ENCODE measurements at places on chromosomes 2 and 18.

- no peak for DNase-seq
Measured at GRCh38 chr2:65388596-65389390, 43.6 kb downstream of the SPRED2 start.

- DNase-seq, result no peak
Measured at GRCh38 chr2:35978218-35978617, 377.4 kb upstream of the CRIM1 start.

GRCh38 chr2:21820271-21820670 lies 696.5 kb downstream of the TDRD15 start:
- no peak for DNase-seq

- no peak for DNase-seq
Measured at GRCh38 chr2:120262761-120263428, 10.2 kb downstream of the RALB start.

DNA sequence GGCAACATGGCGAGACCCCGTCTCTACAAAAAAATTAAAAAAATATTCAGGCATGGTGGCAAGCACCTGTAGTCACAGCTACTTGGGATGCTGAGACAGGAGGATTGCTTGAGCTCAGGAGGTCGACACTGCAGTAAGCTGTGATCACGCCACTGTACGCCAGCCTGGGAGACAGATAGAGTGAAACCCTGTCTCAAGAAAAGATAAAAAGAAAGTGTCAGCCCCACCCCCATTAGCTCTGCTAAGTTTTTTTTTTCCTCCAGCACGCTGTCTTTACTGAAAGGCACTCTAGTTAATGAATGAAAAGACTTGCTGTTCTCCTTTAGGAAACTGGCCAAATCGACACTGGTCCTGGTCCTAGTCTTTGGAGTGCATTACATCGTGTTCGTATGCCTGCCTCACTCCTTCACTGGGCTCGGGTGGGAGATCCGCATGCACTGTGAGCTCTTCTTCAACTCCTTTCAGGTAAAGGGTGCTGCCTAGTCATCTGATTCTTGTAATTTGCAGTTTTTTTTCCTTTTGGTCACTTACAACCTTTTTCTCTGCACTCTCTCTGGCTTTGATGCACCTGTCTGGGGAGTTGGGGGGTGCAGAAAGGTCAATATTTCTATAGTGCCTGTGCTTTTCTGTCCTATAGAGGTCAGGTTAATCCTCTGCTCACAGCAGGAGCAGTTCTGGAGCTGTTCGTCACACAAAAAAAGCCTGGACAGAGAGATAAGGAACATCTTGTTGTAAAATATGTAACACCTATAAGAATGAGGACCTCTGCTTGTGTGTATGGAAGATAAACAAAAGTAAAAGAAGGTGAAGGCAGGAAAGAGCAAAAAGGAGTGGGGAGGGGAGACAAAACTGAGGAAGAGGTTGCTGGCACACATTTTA lies 82.3 kb downstream of the PTH2R start:
- no peak for DNase-seq

- DNase-seq, result no peak
Measured at GRCh38 chr2:11506611-11506969, 27.3 kb upstream of the GREB1 start.

DNA sequence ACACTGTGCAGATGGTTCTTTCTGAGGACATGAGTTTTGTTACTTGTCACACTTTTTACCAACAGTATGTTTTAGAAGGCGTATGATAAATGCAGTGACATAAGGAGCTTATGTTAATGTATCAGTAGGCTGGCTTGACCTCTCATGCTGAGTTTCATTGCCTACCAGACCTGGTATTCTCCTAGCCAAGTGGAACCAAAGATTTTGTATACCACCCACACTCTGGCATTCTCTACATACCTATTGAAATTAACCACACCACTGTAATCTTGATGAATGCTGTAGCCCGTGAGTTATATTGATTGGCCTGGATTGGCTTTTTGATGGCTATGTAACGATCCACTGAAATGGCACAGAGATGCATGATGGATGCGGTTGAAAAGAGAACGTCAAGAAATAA lies 11.4 kb downstream of the HTR2B start:
- no peak for DNase-seq

DNA sequence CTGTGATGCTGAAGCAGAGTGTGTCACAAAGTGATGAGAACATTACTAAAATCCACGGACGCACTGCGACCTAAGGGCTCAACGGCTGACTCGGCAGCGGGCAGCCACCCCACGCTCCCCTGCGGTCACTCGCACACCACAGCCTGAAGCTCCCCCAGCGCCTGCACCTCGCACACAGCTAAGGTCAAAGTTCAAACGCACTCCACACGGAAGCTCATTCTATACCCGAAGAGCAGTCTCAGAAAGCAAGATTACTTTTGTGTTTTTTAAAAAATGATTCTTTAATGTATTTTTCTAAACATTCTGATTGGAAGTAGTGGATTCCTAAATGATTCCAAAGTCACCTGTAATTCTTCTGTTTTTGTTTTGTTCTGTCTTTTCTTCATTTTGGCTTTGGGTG lies 21.7 kb downstream of the ASPRV1 start:
- DNase-seq, result no peak

GRCh38 chr2:16218625-16219024 lies 278.3 kb downstream of the MYCN start:
- DNase-seq, result peak; percentile 60

DNA sequence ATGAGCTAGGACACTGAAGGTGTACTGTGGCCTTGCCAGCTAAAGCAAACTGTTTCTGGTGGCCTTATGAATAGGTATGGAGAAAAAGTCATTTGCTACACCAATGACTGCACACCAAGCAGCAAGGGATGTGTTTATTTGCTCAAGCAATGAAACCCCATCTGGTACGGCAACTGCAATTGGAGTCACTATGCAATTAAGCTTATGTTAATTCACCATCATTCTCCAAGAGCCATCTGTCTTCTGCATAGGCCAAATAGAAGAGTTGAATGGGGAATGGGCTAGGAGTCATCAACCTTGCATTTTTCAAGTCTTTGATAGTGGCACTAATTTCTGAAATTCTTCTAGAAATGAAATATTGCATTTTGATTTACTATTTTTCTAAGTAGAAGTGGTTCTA lies 372.0 kb downstream of the KCNJ3 start:
- no peak for DNase-seq

DNA sequence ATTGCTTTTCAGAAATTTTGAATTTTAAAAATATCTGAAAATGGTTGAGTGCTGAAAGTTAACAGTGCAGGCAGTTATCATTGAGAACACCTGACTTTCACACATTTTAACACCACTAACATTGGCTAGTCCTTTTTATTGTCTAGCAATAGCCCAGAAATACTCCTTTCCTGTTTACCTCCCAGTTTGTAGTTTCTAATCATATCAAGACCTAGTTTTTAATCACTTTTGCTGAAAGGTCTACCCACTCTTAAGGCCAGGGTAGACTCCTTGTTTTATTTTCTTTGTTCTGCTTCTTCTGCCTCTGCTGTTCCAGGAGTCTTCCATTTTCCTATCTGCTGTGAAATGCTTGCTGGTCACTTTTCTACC lies 72.1 kb downstream of the UBE2E3 start:
- no peak for DNase-seq

- DNase-seq, result peak; percentile 52
Measured at GRCh38 chr2:119174216-119174992, 15.9 kb upstream of the C1QL2 start.

GRCh38 chr2:39696838-39697237 lies 31.1 kb downstream of the TMEM178A start:
- no peak for DNase-seq

DNA sequence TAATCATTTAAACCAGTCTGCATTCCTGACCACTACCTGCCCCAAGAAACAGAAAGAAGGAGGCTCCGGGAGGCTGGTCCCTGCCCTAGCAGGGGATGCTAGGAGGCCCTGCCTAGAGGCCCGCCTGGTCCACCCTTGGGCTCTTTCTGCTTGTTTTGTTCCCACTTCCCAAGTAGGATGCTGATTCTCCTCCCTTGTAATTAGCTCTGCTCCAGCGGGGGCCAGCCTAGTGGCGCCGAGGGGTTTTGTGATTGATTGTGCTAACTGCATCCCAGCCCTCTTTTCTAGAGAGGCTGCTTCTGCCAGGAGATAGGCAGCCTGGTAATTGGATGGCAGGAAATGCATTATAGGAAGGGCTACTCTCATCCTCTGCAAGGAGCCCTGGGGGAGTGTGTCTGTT lies 220.0 kb downstream of the LOXHD1 start:
- no peak for DNase-seq

- no peak for DNase-seq
Measured at GRCh38 chr2:45713591-45713990, 62.1 kb downstream of the PRKCE start.

DNA sequence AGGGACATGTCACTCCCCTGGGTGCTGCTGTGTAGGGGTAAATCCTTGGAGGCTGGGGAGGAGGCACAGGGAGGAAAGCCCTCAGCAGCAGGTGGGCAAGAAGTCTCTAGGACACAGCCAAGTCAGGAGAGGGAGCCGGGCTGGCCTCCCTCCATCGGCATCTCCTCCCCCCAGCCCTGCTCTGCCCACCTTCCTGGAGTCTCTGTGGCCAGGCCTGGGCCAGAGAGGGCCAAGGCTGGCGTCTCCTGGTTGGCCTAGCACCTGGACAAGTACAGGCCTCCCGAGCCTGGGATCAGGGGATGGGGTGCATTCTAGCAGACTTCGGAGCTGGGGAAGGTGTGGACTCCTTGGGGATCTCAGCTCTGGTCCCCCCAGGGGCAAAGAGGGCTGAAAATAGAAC lies 1.8 kb downstream of the SPEG start:
- DNase-seq, result no peak

DNA sequence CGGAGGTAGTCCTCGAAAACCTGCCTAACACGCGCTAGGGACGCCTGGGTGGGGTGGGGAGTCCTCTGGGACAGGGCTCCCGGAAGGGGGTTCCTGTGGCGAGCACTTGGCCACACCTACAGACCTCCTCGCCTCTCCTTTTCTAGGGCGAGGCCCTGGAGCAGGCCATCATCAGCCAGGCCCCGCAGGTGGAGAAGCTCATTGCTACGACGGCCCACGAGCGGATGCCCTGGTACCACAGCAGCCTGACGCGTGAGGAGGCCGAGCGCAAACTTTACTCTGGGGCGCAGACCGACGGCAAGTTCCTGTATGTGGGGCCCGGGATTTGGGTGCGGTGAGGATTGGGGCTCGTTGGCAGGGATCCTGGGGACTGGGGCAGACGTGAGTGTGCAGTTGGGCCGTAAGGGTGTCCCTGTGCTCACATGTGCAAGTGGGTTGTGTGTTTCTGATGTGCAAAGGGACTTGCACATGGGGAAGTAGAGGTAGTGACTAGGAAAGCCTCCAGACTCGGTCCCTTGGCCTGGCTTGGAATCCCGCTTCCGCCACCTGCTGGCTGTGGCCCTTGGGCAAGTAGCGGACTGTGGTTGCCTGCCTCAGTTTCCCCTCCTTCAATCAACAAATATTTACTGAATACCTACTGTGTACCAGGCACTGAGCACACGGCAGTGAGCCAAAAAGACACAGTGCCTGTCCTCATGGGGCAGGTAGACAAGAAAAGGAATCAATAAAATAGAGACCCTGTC lies 11.7 kb downstream of the ZAP70 start:
- no peak for DNase-seq

DNA sequence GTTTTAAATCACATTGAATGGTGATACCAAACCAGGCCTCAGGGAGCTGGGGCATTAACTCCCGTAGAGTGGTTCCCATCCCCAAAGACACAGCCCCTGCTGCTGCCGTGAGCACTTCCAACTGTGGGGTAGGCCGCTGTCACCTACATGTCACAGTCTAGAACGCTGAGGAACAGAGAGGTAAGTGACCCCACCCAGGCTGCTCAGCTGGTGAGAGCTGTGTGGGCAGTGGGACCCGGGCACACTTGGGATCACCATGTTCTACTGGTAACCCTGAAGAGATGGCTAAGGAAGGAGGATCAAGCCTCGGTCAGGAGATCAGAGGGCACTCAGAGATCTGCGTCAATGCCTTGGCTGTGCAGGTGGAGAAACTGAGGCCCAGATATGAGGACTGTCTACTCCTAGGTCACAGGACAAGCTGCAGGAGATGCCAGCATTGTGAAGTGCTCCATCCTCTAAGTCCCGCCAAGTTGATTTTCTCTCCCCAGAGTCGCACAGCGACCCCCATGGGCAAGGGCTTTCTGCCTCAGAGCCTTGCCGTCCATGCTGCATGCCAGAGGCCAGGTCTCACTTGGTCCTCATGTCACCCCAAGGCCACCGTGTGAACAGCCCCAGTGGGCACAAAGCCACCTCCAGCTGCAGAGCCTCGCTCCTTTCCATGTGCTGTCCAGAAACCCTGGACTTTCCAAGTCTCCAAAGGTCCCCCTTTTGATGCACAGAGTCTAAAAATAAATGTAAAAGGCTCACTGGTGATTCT lies 144.2 kb upstream of the OTOS start:
- no peak for DNase-seq

DNA sequence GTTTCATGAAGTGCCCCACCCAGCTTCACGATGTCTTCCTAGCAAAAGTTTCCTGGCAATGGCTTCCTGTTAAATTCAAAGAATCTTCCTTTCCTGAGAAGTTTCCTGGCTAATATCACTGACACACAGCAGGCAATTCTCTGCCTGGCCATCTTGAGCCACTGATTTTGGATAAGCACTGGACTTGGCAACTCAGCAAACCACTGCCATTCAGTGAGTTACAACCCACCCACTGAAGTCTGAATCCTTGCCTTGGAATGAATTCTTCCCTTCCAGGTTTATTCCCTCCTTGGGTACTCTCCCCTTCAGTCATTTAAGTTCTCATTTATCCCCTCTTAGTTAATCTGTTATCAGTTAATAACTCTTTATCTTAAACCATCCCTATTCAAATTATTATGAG lies 426.0 kb downstream of the MBD2 start:
- DNase-seq, result no peak

DNA sequence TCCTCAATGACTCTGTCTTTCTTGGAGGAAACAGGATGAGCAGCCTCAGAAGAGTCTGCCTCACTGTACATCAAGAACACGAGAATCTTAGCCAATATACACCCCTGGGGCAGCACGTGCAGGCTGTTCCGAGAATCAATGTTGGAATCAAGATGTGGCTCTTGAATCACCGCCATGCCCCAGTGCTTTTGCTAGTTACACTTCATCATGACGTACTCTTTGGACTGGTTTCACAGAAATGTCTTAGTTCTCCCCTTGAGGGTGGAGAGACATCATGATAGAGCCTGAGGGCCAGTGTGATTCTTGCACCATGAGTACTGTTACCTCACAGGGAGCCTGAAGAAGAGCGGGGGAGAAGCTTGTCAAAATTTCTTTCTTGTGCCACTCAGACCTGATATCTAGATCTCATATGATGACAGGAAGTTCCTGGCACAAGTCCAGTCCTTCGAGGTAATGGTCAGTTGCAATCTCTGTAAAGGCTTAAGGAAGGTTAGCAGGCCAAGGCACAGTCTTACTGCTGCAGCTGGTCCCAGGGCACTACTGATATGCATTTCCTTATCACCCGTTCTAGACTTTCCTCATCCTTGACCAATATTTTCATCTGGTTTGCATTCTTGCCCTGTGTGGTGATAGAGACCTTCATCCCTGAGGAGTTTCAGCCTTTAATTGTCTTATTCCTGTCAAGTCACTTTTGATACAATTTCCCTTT lies 28.2 kb upstream of the STAT4 start:
- no peak for DNase-seq

- no peak for DNase-seq
Measured at GRCh38 chr2:241724259-241724974, 10.0 kb upstream of the D2HGDH start.
